ENCODE measurements at places on chromosomes 2 and 18. TPM values are rescaled to one million over a fixed set of nuclear protein-coding genes. Genes with fewer than 3 reads are reported as not detected.

DNA sequence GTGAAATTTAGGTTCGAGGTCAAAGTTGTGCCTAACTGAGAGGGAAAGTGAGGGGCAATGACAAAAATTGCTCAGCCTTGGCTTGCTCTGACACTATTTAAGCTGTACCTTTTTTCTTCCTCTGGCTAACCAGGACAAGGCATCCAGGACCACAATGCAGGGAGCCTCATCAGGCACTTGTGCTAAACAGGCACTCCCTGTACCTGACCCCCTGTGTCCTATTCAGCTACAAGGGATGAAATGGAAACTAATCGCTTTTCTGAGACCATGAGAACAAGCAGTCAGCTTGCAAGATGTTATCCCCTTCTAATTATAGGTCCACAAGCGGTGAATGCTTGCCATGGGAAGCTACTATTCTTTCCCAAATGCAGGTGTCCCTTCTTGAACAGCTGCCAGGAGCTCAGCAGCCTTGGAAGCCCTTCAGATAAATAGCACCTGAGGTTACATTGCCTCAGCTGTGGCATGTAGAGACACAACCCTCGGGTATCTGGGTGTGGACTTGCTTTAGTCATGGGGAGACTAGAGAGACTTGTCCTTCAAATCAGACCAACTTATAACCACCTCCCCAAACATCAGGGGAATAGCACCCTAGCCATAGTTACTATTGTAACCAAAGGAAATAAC lies 19.1 kb upstream of the ITGA6 start:
- DNase-seq: no peak

DNA sequence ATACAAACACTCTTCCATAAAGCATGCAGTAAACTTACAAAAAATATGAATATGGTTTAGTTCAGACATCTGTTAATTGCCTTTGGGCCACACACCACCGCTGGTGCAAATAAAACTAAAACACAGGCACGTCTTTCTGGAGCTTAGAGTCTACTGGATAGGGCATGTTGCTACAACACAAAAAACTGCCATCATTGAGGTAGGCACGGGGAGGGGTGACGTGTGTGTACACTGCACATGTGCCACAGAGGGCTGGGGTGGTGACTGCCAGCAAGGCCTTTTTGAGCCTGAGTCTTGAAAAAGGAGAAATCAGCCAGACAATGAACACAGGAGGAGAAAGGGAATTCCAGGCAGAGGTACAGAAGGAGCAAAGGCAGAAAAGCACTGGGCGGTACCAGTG lies 5.1 kb downstream of the SERPINE2 start:
- no peak for DNase-seq

GRCh38 chr2:172011812-172012575 lies 12.2 kb downstream of the METAP1D start:
- DNase-seq: no peak

DNA sequence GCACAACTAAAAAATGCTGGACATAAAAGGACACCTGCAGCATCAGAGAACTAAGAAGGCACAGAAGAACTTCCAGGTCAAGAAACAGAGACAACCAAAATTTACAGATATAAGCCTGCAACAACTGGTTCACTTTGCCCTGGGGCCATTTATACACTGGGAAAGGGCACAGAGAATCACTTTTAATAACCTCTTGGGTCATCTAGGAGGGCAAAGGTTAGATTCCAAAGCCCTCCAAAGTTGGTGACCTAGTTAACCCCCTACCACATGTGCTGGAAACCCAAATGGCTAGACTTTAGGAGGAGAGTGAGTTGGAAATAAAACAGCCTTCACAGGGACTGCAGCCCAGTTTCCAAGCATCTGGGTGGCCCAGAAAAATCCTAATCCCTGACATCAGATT lies 3.3 kb downstream of the RNU4ATAC start:
- DNase-seq: no peak

- DNase-seq: no peak
These were observed 63.4 kb upstream of the ZBTB7C start for GRCh38 chr18:48472610-48473009.

Gene AQP12B
- total RNA-seq: not detected

Gene SLC66A2
- 34.6 TPM for total RNA-seq

GRCh38 chr2:126100962-126101361 lies 555.0 kb upstream of the GYPC start:
- no peak for DNase-seq

- DNase-seq: no peak
These were observed 18.3 kb upstream of the NEDD4L start for GRCh38 chr18:58025733-58026132.

Gene PROKR1
- not detected for total RNA-seq

DNA sequence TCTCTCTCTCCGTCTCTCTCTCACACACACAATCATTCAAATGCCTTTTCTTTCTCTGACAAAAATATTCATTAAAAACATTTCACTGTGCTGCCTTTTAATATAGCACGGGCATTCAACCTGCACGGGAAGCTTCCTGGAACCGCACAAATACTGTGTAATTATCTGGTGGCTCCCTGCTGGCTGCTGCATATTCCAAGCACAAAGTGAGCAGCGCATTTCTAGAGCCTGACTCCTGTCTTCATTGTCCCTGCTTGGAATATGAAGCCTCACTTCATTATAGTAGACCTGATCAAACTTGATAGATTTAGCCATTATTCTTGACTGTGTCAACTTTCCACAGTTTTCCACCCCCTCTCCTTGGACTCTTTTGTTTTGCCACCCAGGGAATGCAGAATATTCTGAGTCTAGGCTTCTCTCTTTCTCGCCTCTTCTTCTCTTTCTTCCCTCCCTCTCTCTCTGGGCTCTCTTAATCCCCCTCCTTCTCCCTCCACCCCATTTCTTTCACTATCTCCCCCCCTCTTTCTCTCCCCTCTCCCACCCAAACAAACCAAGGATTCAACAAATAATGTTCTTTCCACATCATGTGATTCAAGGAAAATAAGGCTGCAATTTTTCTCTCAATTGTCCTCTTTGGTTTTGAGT lies 672.1 kb upstream of the FANCL start:
- DNase-seq: no peak

DNA sequence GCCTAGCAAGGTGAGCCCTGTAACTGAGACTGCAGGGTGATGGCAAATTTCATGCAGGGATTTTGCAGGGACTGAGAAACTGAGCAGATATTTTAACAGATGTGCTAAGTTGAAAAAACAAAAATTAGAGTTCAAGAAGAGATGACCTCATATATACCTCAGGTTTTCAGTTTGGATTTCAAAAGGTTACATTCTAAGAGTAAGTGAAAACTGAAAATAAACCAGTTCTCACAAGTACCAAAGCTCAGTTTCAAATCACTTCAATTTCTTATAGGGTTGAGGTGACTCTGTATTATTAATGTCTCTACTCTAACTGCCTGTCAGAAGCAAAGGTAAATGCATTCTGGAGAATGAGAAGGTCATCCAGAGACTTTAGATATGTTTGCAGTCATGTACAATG lies 237.4 kb upstream of the VRK2 start:
- no peak for DNase-seq

DNA sequence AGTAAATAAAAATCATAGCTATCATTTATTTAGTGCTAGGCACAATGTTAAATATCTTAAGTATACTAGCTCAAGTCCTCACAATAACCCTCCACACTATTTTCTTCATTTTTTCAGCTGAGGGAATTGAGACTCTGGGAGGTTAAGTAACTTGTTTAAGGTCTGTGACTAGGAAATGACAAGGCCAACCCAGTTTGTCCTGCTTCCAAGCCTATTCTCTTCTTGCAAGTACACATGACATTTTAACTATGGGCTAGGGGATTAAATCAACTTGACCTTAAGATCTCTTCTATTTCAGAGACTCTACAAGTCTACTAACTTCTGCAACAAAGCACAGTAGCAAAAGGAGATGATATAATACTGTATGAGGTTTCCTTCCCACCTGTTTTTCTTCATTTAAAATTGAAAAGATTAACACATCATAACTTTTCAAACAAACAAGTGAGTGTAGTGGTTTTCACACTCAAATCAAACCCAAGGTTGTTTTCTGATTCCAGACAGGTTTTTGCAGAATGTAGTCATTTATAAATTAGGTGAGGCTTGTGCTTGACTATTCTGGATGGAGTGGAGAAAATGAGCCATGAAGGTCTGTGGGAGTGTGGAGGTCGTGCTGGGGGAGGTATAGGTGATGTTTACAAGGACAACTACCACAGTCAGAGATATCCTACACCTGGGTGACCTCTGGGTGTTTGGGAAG lies 57.0 kb downstream of the CD28 start:
- no peak for DNase-seq

Gene IL36B
- not detected for total RNA-seq

DNA sequence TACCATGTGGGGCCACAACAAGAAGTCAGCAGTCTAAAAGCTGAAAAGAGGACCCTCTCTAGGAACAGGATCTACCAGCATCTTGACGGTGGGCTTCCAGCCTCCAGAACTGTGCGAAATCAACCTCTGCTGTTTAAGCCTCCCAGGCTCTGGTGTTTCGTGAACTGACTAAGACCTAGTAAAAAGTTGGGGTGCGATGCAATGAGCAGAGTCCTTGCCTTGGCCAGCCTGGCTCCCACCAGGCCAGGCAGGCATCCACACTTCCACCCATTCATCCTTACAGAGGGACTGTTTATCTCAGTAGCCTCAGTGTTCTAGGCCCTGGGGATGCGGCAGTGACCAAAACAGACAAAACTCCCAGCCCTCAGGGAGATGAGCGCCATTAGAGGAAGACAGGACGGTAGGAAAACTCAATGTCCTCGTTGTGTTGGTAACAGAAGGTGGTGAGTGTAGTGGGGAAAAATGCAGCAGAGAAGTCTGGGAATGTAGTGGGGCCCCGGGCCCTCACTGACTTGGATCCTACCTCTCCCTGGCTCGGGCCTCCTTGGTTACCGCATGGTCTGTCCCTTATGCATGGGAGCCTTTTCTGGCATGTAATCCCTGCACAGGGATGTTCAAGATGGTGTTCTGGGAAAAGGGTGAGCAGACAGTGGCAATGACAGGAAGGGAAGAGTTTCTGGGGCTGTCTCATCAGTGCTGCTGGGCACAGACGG lies 271.8 kb upstream of the HS6ST1 start:
- no peak for DNase-seq

DNA sequence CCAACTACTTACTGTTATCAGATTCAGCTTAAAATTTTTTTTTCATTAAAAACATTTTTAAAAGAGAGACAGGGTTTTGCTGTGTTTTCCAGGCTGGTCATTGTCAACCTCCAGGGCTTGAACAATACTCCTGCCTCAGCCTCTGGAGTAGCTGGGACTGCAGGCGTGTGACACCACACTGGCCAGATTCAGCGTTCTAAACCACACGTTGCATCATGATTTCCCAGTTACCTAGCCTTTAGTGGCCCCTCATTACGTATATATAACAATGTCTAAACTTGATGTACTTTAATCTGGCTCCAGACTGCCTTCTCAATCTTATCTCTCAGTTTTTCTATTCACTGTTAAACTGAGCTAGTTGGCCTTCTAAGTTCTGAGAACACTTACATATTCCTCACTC lies 89.6 kb downstream of the COMMD1 start:
- no peak for DNase-seq

Data from activated CD4-positive, alpha-beta T cell treated with anti-CD3 and anti-CD28 coated beads, Interleukin-2, amount 10 ng/mL, durations not matched to agents 7 days and 5 days (primary cell).